ENCODE measurements at places on chromosomes 2 and 18. TPM values are rescaled to one million over a fixed set of nuclear protein-coding genes. Genes with fewer than 3 reads are reported as not detected.

Gene LGALSL
- 2.0 TPM for total RNA-seq

Gene SLC9A4
- total RNA-seq = 0.42 TPM

Gene CFAP221
- total RNA-seq = not detected

Gene CERS6
- total RNA-seq = 38.0 TPM

DNA sequence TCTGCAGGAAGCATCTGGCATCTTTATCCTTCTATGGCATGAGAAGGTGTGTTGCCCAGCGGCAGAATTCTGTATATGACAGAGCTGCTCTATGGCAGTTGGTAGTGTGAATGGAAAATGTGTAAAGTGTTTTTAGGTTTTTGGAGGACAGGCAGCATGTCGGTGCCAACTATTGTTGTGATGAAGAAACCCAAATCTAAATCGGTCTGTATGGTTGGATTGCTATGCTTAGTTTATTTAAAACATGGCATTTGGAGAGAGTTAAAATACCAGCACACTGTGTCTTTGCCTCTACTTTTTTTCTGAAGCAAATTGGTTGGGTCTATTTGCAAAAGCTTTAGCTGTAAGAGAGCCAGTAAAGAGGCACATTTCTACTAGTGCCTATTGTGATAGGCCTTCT, 136.7 kb downstream of the CTNNA2 start:
- DNase-seq = no peak

Gene FAM110C
- not detected for total RNA-seq

Gene TOGARAM2
- total RNA-seq = 1.0 TPM

Gene MYCN
- total RNA-seq = not detected

GRCh38 chr2:191030521-191031154, 16.7 kb upstream of the STAT1 start:
- no peak for DNase-seq

- no peak for DNase-seq
Measured at GRCh38 chr2:66675591-66675990, 240.7 kb downstream of the MEIS1 start.

DNA sequence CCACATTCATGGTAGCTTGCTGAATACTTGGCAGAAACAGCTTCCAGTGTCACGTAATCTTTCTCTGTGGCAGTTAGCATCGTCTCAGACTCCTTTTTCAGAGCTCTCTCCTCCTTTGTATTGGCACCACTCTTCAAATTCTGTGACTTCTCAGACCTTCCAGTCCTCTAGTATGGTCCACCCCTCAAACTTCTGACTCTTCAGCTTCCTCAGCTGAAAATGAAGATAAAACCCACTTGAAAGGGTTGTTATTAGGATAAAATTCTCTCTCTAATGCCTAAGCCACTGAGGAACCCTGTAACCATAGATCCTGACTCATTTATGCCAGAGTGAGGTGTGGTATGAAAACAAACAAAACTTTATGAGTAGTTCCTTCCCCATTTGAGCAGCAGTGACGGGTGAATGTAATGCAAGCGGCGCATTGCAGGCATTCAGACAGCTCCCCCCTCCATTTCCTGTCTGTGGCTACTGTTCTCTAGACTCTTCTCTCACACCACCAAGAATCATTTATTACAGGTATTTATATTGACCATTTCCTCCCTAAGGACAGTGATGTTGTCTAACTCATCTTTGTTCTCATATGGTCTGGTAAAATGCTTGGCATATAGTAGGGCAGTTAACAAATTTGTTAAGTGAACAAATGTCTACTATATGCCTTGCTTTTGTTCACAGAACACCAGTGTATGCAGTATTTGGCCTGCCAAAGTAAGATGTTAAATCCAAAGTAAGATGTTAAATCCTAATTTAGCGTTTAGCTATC, 35.3 kb downstream of the GALNT1 start:
- peak; percentile 63 for DNase-seq

GRCh38 chr2:195879153-195879552, 189.5 kb downstream of the DNAH7 start:
- no peak for DNase-seq

- no peak for DNase-seq
Measured at GRCh38 chr18:27278131-27278530, 93.0 kb upstream of the CHST9 start.

DNA sequence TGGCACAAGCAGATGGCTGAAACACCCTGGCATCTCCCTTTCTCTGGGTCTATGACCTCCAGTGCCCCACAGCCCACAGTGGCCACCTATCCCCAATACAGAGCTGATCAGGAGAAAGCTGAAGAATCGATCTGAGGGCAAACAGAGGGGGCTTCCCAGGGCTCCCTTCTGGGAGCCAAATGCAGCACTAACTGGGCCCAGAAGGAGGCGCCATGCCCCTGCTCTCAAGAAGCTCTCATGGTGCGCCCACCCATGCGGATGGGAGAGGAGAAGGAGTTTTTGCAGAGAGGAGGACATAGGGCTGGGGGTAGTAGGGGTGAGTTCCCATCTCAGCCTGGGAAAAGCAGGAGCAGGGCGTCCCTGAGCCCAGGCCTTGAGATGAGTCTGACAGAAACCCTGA, 787.3 kb upstream of the RAB6C start:
- DNase-seq = no peak

DNA sequence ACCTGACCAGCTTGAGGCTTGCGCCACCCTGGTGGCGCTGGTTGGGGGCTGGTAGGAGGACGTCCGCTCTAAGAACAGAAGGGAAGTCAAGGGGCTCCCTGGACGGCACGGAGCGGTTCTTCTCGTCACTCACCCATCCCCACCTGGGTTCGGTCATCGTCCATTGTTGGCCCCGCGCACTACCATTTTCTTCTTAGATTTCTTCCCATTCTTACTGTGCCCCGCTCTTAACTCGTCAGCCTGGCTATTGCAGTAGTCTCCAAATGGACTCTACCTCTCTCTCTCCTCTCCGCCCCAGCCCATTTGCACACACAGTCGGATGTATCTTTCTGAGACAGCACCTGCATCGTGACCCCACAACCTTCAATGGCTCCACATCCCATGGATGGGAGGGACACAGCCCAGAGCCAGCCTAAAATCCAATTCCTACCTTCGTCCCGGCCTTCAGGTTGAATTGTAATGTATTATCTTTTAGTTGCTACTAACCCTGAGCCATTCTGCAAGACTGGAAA, 814 bp upstream of the RAB1A start:
- DNase-seq = no peak

- DNase-seq = peak; percentile 45
Measured at GRCh38 chr2:105741174-105741573, 3.5 kb upstream of the NCK2 start.

GRCh38 chr2:237158194-237158593, 72.5 kb downstream of the COPS8 start:
- DNase-seq = no peak

Gene TANC1
- total RNA-seq = 20.1 TPM

- no peak for DNase-seq
Measured at GRCh38 chr2:63984606-63985359, 34.4 kb downstream of the VPS54 start.

Gene NFATC1
- total RNA-seq = 4.4 TPM

DNA sequence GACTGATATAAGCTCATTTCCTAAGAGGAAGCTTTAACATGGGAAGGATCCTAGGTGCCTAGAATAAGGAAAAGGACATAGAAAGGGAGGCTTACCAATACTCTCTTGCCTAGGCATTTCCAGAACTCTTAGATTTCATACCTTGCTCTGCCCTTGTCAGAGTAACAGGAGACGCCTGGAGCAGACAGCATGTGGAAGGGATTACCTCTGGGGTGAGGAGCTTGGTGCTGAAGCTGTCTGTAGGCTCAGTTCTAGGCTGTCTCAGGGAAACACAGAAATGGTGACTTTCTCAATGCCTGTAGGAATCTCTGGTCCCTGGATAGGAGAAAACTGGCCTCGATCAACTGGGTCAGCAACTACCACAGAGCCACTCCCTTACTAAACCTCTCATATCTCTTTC, 150.0 kb downstream of the SLC4A3 start:
- DNase-seq = no peak

DNA sequence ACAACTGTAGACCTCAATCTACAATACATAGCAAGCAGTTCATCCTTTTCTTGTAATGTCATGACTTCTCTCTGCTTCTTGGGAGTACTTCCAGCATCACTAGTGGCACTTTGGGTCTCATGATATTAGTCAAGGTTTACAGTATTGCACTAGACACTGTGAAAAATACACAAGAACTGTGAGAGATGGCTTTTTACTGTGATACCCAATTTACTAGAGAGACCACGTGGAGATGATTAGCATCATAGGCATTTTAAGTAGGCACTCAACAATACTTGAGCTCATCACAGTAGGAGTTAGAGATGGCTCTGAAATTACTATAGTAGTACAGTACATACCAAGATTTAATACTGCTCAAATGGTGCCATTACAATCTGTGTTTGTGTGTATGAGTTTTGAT, 112.8 kb upstream of the EML6 start:
- no peak for DNase-seq

- no peak for DNase-seq
Measured at GRCh38 chr2:66389651-66390131, 45.2 kb upstream of the MEIS1 start.

Gene TTC27
- total RNA-seq = 18.4 TPM

DNA sequence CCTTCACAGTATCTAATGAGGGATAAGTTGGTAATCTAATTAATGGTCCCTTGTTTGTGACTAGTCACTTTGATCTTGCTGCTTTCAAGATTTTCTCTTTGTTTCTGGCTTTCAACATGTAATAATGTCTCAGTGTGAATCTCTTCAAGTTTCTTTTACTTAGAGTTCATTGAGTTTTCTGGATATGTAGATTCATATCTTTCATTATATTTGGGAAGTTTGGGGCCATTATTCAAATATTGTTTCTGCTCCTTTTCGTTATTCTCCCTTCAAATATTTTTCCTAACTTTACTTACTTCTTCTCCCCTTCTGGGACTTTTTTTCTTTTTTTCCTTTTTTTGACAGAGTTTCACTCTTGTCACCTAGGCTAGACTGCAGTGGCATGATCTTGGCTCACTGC, 21.1 kb upstream of the NAPG start:
- DNase-seq = no peak

DNA sequence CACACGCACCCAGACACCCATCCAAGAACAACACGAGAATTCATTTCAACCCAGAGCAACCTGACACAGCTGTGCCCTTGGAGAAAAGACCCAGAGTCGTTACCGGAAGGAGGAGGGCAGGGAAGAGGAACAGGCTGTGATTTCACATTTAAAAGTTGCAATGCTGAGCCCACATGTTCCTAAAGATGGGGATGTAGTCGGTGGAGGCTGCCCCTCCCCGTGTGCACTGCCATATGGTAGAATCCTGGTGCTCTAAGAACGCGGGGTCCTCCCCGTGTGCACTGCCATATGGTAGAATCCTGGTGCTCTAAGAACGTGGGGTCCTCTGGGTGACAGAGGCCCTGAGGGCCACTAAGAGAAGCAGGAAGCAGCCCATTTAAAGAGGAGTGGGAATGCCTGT, 10.9 kb downstream of the MTERF4 start:
- DNase-seq = no peak

DNA sequence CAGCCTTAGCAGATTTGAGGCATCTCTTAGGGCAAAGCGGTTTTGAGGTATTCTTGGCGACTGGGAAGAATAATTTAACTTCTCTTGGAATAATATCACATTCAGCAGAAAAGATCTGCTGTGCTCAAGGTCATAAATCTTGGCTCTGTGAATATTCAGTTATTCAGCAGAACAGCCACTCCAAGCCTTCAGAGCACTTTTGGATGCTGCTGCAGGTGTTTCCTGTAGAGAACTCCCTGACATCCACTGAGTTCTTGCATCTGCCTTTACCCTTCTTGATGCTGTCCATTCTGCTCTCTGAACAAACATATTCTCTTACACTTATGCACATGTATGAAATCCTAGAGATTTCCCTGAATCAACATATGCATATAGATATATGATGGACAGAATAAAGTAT, 390.3 kb downstream of the NRXN1 start:
- no peak for DNase-seq

DNA sequence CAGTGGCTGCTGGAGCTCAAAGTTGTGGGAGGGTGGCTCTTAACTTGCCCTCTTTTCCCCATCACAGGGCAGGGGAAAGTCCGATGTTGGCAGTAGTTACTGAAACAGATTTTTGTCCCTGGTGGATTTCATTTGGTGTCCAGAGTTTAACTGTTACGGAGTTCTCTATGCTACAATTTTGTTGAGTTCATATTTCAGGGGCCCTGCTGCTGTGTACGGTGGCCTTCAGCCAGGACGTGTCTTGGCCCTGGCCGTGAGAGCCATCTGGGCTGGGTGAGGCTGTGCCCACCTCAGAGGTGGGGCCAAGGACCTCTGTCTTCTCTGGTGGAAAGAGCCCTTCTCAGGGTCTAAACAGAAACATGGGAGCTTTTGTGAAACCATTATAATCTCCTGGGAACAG, 67.4 kb downstream of the SH3YL1 start:
- DNase-seq = no peak

DNA sequence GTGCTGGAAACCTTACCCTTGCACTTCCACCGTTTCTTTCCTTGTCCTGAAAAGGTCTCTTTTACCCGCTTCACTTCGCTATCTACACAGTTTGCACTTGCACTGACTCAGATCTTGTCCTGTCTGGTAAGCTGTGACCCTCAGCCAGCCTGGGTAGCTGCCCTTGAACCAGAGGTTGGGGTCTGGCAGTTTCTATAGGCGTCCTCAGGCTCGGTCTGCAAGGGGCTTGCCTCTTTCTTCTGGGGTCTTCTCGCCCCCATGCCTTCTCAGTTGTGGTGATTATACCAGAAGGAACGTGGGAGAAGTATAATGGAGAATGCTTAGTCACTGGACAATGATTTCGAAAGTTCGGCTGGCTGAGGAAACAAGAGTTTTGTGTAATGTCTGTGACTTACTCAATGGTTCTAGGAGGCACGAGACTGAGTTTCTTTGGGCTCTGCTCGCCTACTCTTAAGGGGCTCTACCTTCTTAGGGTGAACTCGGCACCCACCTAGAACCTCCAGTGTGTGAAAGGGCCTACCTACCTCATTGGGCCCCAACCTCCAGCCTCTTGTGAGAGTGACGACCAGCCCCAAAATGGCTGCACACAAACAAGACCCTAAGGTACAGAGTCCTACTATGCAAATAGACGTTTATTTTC, 6.9 kb upstream of the STAT1 start:
- peak; percentile 46 for DNase-seq

All from myocyte (in vitro differentiated cells).